ENCODE measurements at places on chromosomes 3 and 15. TPM values are rescaled to one million over a fixed set of nuclear protein-coding genes. Genes with fewer than 3 reads are reported as not detected.

Gene GUCA1C
- total RNA-seq: not detected

Gene PEX11A
- total RNA-seq: 6.5 TPM

Gene TRIM59
- 19.7 TPM for total RNA-seq

Gene ARGFX
- total RNA-seq: not detected

Gene GPR156
- total RNA-seq: not detected

Gene HESX1
- 0.34 TPM for total RNA-seq

Gene CRYGS
- total RNA-seq: 2.4 TPM

Gene ABHD6
- 21.7 TPM for total RNA-seq

Gene SLC12A1
- under 0.01 TPM for total RNA-seq

Gene ZNF35
- total RNA-seq: 18.5 TPM

Gene CCR8
- total RNA-seq: not detected

Gene SST
- total RNA-seq: not detected

Gene SLC22A14
- total RNA-seq: 0.17 TPM

Gene TGM4
- 0.14 TPM for total RNA-seq

Gene IL17RB
- total RNA-seq: not detected

Gene HRG
- total RNA-seq: not detected

Gene ITIH1
- not detected for total RNA-seq

Gene C3orf85
- total RNA-seq: not detected

Gene CYP1A2
- total RNA-seq: not detected

Gene MGLL
- 73.0 TPM for total RNA-seq

Gene GOLGA6B
- total RNA-seq: not detected

Gene FOXL2
- not detected for total RNA-seq

Gene DGKG
- total RNA-seq: 0.42 TPM

Gene IL5RA
- not detected for total RNA-seq

Gene USP13
- total RNA-seq: 30.5 TPM

Gene HGD
- total RNA-seq: 0.60 TPM

Gene ARPP21
- not detected for total RNA-seq

Gene GOLGA8M
- 0.51 TPM for total RNA-seq

Gene PATL2
- 0.09 TPM for total RNA-seq

Gene SEMA5B
- total RNA-seq: 0.05 TPM

Gene DOCK3
- total RNA-seq: under 0.01 TPM

Gene MEGF11
- total RNA-seq: not detected

Gene TRAT1
- not detected for total RNA-seq

Gene SSUH2
- not detected for total RNA-seq

Gene GRK7
- not detected for total RNA-seq

Gene SOX14
- total RNA-seq: not detected

Gene TGM5
- total RNA-seq: not detected

Gene GREM1
- 1.2 TPM for total RNA-seq

Gene OR5K2
- not detected for total RNA-seq

Gene CPA3
- total RNA-seq: 0.68 TPM

Gene GJD2
- not detected for total RNA-seq

Gene MAPK6
- total RNA-seq: 41.5 TPM

Gene DUOX1
- total RNA-seq: not detected

Gene CD200
- total RNA-seq: 3.4 TPM

Gene FEZF2
- total RNA-seq: not detected

Gene CPNE9
- not detected for total RNA-seq

Gene MLF1
- total RNA-seq: 7.1 TPM

Gene SLC2A2
- total RNA-seq: not detected

Gene DUOXA2
- not detected for total RNA-seq

Gene RTP2
- not detected for total RNA-seq

Gene VWA5B2
- 0.05 TPM for total RNA-seq

Data from dermis blood vessel endothelial cell (primary cell).